Naive B cell (primary cell): ENCODE measurements at places on chromosomes 6 and 20.

- DNase-seq, result no peak
Measured at GRCh38 chr20:4252005-4252404, 236.6 kb upstream of the RNF24 start.

DNA sequence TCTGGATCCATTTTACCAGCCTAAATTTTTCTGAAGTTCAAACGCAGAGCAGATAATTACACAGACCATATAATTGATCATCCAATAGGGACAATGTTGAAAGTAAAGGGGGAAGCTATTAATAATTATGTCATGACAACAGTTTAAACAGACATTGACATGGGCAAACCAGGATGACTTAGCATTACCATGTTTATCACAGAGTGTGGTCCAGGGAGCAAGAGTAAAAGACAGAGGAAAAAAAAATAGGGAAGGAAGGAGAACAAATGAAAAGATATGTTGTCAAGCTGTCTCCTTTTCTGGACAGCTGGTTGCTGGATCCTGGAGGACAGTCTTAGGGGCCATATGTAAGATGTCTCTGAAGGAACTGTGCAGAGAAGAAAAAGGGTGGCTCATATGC is 69.4 kb upstream of the FBXL4 start:
- no peak for DNase-seq

DNA sequence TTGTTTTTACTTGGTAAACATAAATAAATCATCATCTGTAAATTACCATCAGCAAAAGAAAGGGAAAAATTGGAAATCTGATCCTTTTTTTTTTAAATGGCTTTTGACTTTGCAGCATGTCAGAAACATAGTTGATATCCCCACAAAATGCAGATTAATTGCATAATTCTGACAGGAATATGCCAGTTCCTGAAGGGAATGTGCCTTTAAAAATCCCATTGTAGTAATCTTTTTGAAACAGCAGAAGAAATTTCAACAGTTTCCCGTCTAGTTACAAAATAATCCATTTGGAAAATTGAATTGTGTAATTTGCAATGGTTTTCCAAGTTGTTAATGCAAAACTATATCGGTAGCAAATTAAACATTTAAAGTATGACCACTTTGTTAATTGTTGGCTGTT is 95.2 kb downstream of the DOK5 start:
- DNase-seq, result no peak

DNA sequence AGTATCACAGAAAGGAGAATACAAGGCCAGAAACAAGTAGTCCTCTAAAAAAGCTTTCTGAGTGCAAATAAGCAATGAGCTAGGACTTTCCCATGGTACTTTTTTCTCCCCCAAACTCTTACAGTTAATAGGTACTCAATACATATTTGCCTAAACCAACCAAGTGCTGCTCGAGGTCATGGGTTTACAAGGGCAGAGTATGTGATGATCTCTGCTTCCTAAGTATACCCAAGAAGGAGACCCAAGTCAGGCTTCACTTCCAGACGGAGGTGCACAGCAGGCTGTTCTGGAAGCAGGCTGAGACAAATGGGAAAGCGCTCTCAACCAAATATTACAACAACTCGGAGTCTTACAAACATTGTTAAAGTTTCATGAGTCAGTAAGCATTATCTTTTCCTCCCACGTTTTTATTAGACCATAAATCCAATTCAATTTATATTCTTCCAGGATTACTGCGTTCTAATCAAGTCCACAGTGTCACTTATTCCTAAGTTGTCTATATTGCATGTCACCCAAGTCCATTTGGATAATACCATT is 8.1 kb downstream of the FYN start:
- DNase-seq, result no peak

- no peak for DNase-seq
Measured at GRCh38 chr6:38987503-38987902, 61.1 kb upstream of the GLP1R start.

DNA sequence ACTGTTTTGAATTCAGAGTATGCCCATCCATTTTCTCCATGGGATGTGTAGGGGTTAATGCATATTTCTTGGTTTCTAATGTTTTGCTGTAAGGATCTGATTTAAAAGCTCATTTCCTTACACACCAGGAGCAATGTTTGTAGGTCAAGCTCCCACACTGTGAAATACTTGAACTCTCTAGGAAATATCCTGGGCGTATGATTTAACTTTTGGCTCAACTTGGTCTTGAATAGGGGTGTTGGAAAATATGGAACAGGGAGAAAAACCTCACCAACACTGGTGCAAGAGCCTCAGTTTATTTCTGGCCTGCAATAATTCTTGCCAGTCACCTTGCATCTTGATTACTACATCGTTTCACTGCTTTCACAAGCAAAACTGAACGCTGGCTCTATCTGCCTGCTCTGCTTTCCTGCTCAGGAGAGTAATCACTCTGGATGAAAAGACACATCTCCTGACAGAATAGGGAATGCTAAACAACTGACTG is 25.1 kb upstream of the RFPL4B start:
- no peak for DNase-seq

- DNase-seq, result no peak
Measured at GRCh38 chr20:35510951-35511735, 18.3 kb downstream of the C20orf173 start.

DNA sequence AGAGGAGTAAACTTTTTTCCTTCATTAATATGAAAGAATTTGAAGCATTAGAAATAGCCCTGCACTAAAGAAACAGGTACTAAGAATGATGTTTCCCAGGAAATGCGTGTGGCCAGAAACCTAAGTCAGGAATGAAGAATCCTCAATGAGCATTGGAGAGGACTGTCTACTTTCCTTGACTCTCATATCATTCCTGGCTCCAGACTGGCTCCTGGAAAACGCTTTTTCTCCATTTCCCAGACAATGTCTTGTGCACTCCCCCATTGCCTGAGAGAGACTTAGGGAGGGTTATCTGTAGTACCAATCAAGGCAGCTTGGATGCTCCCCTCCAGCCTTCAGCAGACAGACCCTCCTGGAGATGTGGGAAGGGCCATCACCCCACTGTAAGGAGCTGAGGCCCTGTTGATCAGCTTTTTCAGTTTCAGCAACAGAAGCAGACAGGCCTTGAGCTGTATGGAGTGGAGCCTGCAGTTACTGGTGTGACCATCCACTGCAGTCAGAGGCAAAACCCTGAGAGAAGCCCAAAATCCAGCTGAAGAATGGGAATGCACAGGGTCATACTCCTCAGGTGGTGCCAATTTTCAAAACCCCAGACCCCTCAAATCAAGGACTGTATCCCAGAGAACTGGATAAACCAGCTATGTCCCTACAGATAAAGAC is 127.3 kb upstream of the NT5E start:
- no peak for DNase-seq
